D341Med (cell line): ENCODE measurements at places on chromosomes 5 and 9.

GRCh38 chr9:85716031-85716877, 25.5 kb downstream of the AGTPBP1 start:
- no peak for DNase-seq

- DNase-seq: no peak
Measured at GRCh38 chr5:147176422-147176821, 58.4 kb upstream of the STK32A start.

DNA sequence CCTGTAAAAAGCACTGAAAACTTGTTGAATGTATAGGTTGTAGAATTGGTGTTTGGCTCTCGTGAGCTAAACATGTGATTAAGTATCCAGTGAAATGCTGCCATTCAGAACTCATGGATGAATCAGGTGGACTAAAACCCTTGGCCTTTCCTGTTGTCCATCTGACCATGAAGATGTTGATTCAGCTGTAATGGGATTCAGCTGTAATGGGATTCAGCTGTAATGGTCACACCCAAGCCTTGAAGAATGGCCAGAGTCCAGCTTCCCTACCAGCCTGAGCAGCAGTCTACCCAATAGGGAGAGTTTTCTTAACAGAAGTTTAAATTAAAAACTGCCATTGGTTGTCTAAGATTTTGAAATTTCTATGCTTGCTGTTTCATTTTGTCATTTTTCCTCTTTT, 18.1 kb downstream of the MAMDC2 start:
- no peak for DNase-seq

GRCh38 chr9:79592726-79593493, 21.1 kb downstream of the TLE4 start:
- no peak for DNase-seq

- no peak for DNase-seq
Measured at GRCh38 chr5:127024821-127025220, 5.5 kb downstream of the MARCHF3 start.
